ENCODE measurements at places on chromosomes 7 and 10.

- DNase-seq: no peak
Measured at GRCh38 chr7:40527723-40528122, 392.9 kb downstream of the SUGCT start.

- no peak for DNase-seq
Measured at GRCh38 chr10:8044331-8044907, 10.1 kb upstream of the GATA3 start.

GRCh38 chr7:94417901-94418300 is 23.2 kb downstream of the COL1A2 start:
- no peak for DNase-seq

DNA sequence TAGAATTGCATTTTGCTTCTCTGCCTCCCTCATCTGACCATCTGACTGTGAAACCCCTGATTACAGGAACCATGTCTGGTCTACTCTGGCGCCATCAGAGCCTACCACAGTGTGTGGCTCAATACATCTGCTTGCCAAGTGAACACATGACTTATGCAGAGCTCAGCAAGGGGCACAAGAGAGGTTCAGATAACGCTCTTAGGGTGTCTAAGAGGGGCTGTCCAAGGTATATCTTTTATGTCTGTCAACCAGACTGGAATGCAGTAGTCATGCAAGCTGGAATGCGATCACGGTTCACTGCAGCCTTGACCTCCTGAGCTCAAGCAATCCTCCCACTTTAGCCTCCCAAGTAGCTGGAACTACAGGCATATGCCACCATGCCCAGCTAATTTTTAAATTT is 10.3 kb upstream of the RRP12 start:
- no peak for DNase-seq

GRCh38 chr10:1424648-1425047 is 312.7 kb downstream of the ADARB2 start:
- no peak for DNase-seq

GRCh38 chr7:96591159-96591899 is 118.3 kb downstream of the SEM1 start:
- no peak for DNase-seq

DNA sequence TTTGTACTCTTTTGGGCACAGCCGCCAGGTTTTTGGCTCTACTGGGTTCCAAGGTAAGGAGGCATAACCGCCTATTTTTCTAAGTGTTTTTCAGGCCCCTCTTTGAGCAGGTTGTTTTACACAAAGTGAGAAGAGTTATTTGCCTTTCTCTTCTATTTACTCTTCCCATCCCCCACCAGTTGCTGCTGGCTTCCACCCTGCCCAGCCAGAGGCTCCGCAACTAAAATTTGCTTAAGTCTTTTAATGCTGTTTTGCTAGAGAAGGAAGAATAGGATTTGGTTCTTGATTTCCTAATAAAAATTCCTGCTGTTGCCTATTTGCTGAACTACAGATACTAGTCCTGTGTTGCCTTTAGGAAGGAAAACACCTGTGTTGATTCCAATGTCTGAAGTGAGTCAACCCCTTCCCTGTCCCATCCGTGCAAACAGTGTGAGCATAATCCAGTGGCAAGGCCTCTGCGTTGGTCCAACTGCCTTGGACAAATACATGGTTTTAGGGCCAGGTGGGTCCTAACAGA is 1.9 kb downstream of the PLA2G12B start:
- no peak for DNase-seq

DNA sequence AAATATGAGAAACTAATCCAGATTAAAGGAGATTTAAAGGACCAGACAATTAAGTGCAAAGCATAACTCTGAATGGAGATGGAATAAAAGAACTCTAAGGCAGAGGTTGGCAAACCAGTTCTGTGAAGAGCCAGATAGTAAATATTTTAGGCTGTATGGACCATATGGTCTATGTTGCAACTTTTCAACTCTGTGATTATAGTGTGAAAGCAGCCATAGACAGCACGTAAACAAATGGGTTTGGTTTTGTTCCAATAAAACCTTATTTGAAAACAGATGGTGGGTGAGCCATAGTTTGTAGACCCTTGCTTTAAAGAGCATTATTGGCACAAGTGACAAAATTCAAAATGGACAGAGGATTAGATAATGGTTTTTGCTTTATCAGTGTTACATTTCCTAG is 884.1 kb downstream of the CCSER2 start:
- DNase-seq: no peak

DNA sequence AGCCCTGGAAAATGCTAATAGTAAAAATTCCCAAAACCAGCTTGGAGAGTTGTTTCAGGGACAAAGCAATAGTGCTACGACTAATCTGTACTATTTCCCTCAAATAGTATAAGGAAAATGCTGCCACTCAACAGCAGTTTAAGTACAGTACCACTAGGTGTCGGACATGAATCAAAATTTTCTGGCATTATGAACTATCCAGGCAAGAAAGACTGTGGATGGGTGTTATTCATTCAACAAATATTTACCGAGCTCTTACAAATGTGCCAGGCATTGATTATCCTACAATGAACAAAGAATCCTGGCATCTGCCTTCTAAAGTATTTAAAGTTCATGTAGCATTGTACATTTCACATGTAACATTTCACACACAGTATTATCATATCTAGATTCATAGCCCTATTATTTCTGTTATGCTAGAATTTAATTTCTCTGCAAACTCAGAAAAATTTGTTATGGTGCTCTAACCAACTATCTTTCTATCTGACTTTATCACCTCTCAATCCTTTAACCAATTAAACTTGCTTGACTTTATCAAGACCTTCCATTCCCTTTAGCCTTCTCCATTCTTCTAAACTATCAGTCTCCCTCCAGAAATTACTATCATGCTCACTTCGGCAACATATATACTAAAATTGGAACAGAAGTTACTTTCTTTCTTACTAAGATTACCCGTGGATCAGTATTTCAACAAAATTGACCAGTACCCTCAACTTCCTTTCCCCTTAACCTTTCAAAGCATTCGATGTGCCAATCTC is 80.6 kb downstream of the ARHGAP21 start:
- peak; percentile 67 for DNase-seq

DNA sequence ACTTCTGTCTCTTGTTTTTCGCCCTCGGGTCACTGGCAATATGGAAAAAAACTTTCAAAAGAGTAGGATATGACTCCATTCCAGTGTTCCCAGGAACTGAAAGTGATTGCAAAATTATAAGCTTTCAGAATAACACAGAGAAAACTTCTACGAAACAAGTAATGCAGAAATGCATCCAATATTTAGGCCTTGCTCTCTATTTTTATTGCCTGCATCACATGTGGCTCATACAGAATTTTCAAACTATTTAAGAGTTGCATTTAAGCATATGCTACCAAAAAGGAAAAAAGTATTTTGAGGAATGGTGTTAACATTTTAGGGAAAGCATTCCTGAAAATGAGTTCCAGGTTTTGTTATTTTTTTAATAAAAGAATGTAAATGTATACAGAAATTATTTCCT is 228.0 kb downstream of the CACNB2 start:
- no peak for DNase-seq

- no peak for DNase-seq
Measured at GRCh38 chr7:130655286-130655685, 13.3 kb downstream of the COPG2 start.

- peak; percentile 63 for DNase-seq
Measured at GRCh38 chr10:12719365-12719764, 282.1 kb downstream of the CCDC3 start.

DNA sequence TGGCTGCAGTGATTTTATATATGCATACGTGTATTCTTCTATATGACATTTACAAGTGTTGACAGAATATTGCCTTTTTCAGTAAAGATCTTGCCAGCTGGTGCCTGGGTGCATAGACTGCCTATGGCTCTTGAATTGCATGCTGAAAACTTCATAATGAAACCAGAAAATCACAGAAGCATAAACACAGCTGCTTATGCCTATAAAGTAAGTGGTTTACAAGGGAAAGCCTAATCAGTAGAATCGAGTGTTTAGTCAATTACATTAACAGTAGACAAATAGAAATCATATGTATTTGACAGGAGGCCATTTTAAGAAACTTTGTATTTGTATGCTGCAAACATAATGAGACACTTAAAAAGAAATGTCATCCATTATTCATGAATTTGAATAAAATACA is 82.5 kb downstream of the TMEM168 start:
- DNase-seq: no peak

GRCh38 chr7:43834463-43835251 is 34.7 kb downstream of the MRPS24 start:
- DNase-seq: no peak

DNA sequence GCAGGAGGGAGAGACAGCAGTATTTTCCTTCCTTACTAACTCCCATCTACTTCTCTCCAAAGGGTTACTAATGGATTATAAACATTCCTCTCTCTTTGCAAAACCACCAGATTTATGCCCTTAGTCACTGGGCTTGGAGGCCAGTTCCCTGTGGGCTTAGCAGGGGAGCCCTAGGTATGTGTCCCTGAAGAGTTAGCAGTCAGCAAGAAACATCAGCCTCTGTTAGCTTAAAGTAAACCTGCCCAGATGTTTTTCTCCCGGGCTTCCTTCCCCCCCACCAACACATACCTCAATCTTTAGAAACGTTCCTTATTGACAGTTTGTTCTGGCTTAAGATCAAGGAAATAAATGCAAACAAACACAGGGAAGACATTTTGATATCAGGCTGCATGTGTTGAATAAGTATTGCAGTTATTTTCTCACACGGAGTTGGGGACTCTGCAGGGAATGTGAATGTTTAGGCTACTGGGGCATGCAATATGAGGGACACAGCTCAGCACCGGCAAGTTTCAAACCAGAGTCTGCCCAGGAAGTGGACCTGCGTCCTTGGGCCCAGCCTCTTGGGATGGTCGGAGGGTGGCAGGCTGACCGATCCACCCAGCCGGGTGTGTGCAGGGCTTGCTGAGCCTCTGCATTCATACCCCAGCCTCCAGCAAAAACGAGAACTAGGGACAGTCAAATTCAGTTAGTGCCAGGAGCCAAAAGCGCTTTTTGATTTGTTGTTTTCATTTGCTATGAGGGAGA is 252.0 kb upstream of the GRB10 start:
- DNase-seq: peak; percentile 73

GRCh38 chr7:153286763-153287162 is 527.2 kb downstream of the ACTR3B start:
- DNase-seq: no peak

DNA sequence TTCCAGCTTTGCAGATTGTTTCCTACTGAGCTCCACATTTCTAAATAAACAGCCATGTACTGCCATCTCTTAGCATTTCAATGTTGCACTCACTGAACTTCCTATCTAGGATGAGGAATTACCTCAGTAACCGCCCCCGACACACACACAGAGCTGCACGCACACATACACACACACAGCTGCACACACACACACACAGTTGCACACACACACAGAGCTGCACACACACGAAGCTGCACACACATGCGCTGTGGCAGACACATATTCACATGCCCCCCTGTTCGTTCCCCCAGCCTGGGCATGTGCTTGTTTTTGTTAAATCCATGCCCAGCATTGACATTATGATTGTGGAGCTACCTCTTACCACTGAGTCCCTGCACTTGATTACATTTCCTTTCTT is 39.6 kb upstream of the CNPY1 start:
- DNase-seq: no peak

DNA sequence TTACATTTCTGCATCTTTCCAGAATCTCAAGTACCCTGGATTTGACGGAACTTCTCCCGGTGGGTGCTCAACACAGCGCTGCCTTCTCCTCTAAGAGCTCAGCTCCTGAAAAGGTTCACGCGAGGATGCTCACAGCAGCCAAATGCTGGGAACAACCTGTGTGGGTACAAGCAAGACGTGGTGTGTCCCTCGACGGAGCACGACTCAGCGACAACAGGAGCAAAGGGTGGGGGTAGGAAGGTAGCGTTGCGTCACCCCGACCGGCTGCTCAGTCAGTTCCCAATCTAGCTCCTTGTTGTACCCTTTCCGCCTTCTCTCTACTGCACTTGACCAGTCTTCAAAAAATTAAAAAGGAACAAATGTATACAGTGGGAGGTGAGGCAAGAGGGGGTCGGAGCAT is 117.3 kb downstream of the PTPRN2 start:
- DNase-seq: no peak

DNA sequence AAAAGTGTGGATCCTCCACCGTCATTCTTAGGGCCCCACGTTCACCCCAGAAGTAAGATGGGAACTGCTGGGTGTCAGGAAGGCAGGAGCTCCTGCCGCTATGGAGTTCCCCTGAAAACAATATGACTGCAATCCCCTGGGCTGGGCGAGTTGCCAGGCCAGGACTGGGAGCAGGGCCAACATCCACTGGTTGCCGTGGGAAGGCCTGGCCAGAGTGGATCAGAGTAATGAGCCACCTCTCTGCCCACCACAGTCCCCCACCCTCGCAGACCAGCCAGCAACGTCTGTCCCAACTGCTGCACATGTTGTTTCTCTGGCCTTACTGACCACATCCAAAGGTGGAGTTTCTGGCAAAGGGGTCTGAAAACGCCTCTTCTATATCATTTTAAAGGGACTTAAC is 86.6 kb downstream of the STRA8 start:
- DNase-seq: peak; percentile 29

GRCh38 chr10:108521827-108522492 is 1357.5 kb upstream of the SORCS1 start:
- no peak for DNase-seq

GRCh38 chr10:42984761-42985325 is 92.0 kb upstream of the RET start:
- DNase-seq: no peak

DNA sequence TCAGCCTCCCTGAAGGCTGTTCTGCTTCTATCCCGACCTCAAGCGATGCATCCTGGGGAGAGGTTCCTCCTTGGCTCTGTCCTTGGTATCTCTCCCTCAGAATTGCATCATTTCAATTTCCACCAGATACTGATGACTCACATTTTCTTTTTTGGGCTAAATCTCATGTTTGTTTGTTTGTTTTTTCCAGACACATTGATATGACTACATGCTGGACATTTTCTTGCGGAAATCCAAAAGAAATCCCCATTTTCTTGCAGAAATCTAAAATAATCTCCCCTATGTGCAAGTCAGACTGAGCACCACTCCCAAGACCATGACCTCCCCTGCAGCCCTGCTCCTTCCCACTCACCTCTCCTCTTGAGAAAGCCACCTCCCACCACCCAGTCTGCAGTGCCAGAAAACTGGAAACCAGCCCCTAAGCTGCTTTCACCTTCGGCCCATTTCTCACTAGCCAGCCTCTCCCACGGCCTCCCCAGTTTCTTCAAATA is 260.2 kb upstream of the PRKCQ start:
- no peak for DNase-seq

GRCh38 chr7:150425670-150426069 is 24.8 kb upstream of the GIMAP8 start:
- DNase-seq: no peak
